ENCODE measurements at places on chromosomes 3 and 15.
A peak's percentile ranks its signal among the peaks of the same experiment; 100 is the strongest.

GRCh38 chr3:188361888-188362287, 207.9 kb downstream of the LPP start:
- DNase-seq, result no peak

DNA sequence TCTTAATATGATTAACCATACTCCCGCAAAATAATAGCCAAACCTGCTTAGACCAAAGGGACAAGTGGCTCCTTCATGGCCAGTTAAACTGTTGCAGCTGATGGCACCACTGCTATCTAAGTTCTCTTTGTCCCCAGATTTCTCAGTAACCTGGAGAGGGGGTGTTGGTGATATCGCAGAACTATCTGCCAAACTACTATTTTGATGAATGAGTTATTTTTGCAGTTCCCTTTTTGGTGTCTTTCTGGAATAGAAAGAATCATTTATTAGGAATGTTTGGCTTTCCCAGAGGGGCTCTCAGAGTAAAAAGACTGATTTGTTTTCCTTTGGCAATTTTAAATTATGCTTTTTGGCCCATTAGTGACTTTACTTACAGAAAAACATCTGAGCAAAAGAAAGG, 33.0 kb downstream of the CLEC3B start:
- no peak for DNase-seq

DNA sequence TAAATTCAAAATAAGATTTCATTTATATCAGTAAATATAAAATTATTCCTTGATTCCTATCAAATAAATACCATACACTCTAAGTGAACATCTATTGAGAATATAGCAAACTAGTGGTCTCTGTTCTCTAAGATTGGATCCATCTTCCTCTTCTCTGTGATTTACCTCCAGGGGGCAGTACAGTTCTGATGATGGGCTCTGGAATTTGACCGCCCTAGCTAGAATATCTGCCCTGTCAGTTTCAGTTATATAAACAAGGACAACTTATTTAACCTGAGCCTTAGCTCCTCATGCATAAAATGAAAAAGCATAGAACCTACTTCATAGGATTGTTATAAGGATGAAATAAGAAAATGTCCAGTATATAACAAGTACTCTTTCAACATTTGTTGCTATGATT, 171.1 kb upstream of the CCDC54 start:
- DNase-seq, result no peak

DNA sequence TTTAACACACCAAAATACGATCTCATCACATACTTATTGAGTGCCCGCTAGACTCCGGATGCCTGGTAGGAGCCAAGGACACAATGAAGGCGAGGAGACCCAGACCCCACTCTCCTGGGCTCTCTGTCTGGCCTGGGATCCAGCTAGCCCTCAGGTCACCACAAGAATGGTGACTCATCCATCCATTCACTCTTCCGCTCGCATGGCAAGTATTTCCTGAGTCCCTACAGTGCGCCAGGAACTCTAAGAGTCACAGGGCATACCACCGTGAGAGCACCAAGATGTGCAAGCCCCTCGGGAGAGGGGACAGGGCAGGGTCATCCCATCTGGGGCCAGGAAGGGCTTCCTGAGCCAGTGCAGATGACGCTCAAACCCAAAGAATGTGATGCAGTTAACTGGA, 101.6 kb upstream of the PRR20G start:
- no peak for DNase-seq

DNA sequence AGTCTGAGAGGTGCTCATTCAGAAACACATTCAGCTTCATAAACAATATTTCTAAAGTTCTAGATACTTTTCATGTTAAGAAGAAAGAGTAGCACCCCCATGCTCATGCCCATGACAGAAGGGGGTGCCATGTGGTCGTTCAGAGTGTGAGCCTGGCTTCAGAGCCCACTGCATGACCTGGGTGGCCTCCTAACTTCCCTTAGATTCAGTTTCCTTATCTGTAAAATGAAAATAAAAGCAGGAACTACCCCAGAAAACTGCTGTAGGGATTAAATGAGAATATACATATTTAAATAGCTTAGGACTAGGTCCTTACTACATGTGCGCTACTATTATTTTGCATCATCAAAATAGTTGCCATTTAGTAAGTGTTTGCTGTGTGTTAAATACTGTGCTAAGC, 69.2 kb downstream of the ABHD5 start:
- no peak for DNase-seq

- no peak for DNase-seq
Observed at GRCh38 chr3:174206607-174207192, 652.4 kb upstream of the NAALADL2 start.

DNA sequence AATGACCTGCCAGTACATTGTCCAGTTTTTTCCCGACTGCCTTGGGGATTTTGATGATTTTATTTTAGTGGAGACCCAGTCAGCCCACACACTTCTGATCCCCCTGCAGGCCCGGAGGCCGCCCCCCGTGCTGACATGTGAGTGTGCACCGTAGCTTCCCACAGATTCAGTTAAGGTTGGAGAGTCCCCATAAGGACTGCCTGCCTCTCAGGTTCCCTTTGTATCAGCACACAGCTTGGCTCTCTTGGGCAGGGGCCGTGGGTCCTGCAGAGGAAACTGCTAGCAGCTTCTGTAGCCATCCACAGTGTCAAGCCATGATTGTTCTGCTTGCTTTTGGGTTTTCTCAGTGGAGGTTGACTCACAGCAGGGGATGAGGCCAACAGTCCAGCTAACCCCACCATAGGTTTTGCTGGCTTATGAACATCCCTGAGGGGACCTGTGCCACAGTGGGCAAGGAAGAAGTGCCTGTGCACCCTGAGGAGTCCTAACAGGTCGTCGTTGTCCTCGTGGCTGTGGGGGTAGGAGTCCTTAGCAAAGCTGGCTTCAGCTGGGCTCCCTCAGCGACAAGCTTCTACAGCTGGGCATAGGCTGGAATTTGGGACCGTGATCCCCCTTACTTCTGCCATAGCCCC, 46.4 kb downstream of the DLEC1 start:
- no peak for DNase-seq

GRCh38 chr3:26273196-26273595, 349.4 kb upstream of the LRRC3B start:
- DNase-seq, result no peak

DNA sequence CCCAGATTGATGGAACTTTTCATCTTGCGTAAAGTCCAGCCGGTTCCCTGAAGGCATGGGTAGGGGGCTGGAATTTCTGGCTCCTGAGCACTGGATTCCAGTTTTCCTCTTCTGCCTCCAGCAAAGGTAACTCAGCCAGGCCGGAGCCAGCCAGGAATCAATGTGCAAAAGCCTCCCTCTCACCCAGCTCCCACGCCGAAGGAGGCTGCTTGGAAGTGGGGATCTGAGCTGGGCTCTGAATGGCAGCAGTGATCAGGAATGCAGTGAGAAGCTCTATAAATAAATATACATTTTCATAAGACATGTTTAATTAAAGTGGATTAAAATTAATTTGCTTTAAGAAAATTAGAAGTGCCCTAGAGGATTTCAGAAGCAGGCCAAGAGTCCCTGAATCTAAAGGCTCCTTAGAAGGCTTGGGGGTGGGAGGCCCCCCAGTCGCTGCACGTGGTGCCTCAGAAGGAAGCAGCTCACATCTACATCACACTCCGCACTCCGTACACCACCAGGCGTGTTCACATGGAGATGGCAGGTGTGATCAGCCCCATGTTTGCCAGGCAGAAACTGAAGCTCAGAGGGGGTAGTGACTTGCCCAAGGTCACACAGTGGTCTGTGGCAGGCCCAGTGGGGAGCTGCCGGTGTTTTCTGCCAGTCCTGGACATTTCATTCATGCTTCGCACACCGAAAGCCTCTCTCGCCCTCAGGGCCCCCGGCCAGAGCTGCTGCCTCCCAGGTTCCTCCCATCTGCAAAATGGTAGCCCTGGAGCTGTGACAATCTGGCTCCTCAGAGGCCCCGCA, 148.6 kb upstream of the LINGO1 start:
- DNase-seq, result no peak

GRCh38 chr15:67941648-67942310, 101.9 kb upstream of the RNU6-1 start:
- DNase-seq, result no peak

- no peak for DNase-seq
Observed at GRCh38 chr3:17850448-17850847, 108.0 kb upstream of the TBC1D5 start.

DNA sequence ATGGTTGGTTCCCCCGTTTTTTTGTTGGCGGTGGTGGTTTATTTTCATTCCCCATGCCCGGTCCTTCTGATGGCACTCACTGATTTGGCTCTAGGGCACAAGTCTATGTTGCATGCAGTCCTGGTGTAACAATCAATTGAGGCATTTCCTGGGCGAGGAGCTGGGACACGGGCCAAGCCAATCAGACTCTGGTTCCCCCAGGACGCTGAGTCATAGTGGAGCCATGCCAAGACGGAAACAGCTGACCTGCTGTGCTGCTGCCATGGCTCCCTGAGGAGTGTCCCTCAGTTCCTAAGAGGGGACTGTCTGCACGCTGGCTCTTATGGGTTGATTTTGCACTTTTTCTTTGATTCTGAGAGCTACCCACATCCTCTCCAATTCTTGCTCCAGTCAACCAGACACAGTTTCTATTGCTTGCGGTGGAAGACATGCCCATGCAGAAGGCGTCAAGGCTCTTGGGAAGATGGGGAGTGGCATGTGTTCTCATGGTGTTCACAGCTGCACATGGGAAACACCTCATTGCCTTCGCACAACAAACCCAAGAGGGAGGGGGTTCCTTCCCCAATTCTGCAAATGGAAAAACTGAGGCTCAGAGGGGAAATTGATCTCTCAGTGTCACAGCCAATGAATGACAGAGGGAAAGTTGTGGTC, 28.3 kb upstream of the ALDH1L1 start:
- no peak for DNase-seq

GRCh38 chr15:40511472-40512133, 40.8 kb downstream of the CHST14 start:
- DNase-seq, result no peak

GRCh38 chr15:82933576-82933975, 18.9 kb downstream of the HOMER2 start:
- no peak for DNase-seq

DNA sequence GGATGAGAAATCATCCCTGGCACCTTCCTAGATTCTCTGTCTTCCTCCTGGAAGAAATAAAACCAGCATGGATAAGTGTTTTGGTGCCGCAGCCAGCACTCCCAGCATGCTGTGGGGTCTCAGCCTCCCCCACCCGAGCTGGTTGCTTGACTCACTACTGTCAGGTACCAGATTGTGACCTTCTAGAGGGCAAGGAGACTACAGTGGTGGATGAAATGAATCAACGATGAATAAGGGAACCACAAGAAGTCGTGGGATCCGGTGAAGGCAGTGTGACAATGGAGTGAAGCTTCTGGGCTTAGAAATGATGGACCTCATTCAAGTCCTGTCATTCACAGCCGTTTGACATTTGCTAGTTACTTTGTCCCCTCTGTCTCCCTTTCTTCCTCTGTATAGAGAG, 50.2 kb upstream of the SLCO3A1 start:
- no peak for DNase-seq

DNA sequence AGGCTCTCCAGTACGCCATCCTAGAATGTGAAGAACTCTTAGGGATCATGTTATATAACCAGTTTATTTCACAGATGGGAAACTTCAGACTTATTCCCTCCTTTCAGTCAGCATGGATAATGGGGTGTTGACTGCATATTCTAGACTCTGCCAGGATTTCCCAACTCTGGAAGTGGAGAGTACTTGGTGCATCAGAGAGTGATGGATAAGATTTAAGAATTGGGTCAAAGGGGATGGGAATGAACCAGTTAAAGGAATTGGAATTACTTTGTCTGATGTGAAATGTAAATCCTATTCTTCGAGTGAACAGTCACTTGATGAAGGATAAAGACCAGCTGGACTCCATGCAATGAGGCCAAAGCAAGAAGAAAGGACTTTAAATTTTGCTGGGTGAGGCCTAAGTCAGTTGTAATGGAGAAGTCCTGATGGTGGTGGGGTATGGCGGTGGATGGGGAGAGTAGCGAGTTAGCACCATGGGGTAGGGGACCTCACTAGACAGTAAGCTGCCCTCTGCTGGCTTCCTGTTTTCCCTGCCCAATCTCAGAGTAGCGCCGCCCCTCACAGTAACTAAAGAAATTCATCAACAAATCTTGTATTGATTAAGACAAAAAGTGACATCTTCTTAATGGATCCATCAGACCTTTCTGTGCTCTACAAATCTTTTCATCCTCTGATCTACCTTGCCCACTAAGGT, 7.3 kb upstream of the CACNA1D start:
- DNase-seq, result no peak

GRCh38 chr3:40191850-40192448, 117.6 kb upstream of the EIF1B start:
- DNase-seq, result peak; percentile 26

DNA sequence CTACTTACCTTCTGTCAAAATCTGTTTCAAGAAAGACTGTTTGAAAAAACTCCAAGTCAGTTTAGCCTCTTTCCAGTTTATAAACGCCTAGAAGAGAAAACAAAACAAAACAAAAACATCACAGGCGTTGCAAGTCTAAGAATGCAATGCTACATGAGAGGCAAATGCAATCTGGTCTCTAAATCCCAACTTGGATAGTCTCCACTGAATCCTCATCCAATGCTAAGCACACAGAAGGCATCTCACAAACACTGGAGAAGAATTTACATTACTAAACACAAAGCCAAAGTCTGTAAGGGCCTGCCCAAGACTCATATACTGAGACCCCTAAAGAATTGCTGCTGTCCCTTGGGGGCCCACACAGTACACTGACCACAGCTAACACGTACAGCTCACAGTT, 18.4 kb downstream of the RFT1 start:
- DNase-seq, result no peak

GRCh38 chr3:20307383-20307782, 121.4 kb upstream of the SGO1 start:
- DNase-seq, result no peak

- no peak for DNase-seq
Observed at GRCh38 chr3:11494131-11494916, 149.4 kb downstream of the VGLL4 start.

- DNase-seq, result no peak
Observed at GRCh38 chr15:56207711-56208110, 36.0 kb downstream of the RFX7 start.

- DNase-seq, result no peak
Observed at GRCh38 chr15:27545494-27546255, 553.4 kb downstream of the OCA2 start.

DNA sequence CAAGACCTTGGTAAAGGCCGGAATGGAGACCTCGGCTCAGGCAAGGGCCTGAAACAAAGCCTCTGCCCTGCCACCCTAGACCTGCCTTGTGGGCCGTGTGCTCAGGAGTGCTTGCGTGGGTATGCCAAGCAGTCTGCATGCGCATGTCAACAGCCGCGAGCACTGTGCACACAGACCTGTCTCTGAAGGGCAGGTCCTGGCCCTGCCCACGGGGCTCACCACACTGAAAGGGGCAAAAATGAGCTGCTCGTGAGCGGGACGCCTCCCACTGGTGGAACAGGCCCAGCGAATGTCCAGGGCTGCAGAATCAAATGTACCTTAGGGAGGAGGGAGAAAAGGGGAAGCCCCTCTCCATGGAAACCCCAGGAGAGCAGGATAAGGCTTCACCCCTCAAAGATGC, 44.3 kb upstream of the FGD5 start:
- DNase-seq, result no peak

GRCh38 chr15:96066126-96066525, 264.4 kb upstream of the NR2F2 start:
- DNase-seq, result no peak

Data from stimulated activated CD4-positive, alpha-beta T cell treated with anti-CD3 and anti-CD28 coated beads, Interleukin-15, amount 100 ng/mL, for 1 hour (primary cell).